ENCODE measurements at places on chromosomes 11 and 22.
A peak's percentile ranks its signal among the peaks of the same experiment; 100 is the strongest.

GRCh38 chr11:71311928-71312510 lies 59.6 kb upstream of the SHANK2 start:
- DNase-seq, result no peak

- no peak for DNase-seq
Measured at GRCh38 chr11:10480760-10481159, 25.7 kb downstream of the AMPD3 start.

DNA sequence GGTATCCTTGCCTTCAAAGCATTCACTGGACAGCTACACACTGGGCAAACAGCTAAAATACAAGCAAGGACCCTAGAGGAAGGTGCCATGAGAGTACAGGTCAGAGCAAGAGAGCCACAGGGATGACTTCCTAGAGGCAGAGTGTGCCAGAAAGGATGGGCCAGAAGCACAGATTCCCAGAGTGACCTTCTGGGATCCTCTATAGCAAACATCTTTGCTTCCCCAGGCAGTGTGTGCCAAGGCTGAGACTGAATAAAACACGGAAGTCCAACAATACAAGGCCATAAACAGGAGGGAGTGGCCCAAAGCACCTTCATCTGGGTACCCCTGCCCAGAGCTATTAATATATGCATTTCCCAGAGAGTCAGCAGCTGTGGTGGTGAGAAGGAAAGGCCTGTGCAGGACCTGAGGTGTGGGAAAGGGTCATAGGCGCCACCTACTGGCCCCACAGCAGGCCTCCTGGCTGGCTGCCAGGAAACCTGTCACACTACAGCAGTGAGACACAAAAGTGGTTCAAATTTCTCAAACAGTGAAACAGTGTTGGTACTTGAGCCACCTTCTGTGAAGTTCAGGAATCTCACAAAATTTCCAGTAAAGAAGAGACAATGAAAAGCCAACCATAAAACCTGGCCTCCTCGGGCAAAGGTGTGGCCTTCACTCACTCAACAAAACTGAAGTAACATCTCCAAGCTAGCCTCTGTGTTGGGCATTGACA lies 20.3 kb downstream of the CLPB start:
- DNase-seq, result peak; percentile 58

DNA sequence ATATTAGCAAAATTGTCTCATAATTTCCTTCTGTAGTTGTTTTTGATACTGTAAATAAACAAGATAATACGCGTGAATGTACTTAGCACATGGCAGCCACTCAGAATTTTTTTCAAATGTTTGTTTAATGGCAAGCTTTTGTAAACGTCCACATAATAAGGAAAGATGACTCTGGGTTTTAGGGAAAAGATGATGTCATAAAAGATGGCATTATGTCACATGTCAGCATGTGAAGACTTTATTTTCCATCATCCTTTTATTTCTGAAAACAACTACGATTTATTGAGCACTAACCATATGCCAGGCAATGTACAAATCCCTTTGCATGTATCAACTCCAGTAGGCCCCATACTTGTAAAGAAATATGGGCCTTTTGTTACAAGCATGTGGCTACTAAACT lies 139.9 kb downstream of the C11orf91 start:
- no peak for DNase-seq

DNA sequence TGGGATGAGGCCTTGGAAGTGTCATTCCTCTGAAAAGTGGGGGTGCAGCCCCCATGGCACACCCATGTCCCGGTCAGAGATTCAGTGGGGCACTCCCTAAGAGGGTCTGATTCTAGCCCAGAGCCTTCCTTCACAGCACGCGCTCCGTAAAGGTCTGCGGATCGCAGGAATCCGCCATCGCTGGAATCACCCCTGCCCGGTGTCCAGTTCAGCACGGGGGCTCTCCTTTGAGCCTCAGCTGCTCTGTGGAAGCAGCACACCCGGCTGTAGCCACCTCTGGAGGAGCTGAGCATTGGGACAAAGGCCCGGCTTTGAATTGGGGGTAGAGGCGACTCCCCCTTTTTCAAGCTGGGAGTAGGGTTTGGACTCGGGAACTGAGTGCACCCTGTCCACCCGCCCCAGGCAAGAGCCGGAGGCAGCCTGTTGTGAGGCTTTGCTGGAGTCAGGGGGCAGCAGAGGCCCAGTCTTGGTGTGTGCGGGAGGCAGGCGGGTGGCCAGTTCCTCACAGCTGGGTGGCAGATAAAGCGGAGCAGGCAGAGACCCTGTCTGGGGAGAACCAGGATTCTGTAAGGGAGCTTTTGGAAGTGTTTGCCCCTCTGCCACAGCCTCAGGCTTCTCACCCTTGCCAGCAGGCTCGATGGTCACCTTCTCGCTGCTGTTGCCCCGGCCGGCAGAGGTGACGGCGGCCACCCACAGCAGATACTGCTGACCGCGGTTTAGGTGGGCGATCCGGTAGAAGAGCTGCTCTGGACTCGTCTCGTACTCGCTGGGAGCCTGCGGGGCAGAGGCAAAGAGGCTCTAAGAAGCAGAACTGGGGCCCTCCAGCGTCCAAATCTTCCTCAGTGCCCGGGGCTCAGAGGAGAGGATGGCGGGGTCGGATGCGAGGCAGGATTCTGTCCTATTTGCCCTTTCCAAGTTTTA lies 115.9 kb downstream of the CEP164 start:
- DNase-seq, result no peak
